HepG2 (cell line): ENCODE measurements at places on chromosomes 1 and 21. TPM values are rescaled to one million over a fixed set of nuclear protein-coding genes. Genes with fewer than 3 reads are reported as not detected.

DNA sequence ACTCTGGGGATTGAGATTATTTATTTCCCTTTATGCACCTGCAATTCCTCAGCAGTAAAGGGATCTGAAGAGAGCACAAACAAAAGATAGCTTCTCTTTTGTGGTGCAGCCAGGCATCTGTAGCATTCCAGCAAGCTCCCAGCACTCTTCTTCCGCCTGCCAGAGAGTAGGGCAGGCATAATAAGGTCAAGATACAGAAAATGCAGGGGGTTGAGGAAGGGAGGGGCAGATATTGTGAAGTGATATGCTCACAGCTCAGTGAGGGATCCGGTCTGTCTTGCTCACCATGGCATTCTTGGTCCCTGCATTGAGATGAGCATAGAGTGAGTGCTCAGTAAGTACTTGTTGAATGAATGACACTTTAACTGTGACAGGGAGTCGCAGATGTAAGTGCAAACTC lies 23.9 kb downstream of the FASLG start:
- DNase-seq: no peak

GRCh38 chr1:108050911-108051629 lies 86.1 kb upstream of the VAV3 start:
- no peak for DNase-seq

Gene ASAP3
- total RNA-seq: 28.6 and 37.0 TPM in 2 replicates

- DNase-seq: no peak
Observed at GRCh38 chr1:90614872-90615271, 102.2 kb downstream of the BARHL2 start.

DNA sequence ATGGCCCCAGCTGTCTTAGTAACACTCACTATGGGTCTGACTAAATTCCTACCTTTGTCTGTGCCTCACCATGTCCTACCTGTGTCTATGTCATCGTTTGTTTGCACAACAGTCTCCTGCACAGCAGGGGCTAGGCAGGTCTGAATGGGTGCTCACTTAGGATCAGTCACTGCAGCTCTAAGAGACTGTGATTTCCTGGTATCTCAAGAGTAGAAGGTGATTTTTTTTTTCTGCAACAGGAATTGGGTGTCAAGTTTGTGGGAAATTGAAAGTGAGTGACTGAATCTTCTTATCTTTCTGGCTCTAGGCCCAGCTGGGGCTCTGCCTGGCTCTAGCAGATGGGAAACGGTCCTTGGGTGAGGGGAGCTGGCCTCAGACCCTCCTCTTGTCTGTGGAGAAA lies 46.4 kb upstream of the TRABD2B start:
- DNase-seq: no peak

Gene MYCBP
- 30.4 and 48.0 TPM in 2 replicates for total RNA-seq

DNA sequence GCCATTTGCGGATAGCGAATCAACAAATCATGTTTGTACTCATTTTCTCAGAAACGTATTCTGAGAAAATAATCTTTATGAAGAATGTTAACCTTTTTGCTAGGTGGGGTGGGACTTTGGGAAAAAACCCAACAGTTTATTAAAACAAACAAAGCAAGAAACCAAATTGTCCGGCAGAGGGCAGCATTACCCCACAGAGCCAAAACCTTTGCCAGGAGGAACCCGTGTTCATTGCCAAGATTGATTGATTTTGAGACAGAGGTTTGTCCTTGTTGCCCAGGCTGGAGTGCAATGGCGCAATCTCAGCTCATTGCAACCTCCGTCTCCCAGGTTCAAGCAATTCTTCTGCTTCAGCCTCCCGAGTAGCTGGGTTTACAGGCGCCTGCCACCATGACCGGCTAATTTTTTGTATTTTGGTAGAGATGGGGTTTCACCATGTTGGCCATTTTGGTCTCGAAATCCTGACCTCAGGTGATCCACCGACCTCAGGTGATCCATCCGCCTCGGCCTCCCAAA lies 70.8 kb upstream of the RHOU start:
- peak; percentile 68 for DNase-seq

Gene DPT
- total RNA-seq: not detected in 2 replicates

GRCh38 chr1:51549016-51549619 lies 30.1 kb upstream of the EPS15 start:
- no peak for DNase-seq

Gene FCMR
- not detected in 2 replicates for total RNA-seq

Gene PRELP
- not detected in 2 replicates for total RNA-seq

DNA sequence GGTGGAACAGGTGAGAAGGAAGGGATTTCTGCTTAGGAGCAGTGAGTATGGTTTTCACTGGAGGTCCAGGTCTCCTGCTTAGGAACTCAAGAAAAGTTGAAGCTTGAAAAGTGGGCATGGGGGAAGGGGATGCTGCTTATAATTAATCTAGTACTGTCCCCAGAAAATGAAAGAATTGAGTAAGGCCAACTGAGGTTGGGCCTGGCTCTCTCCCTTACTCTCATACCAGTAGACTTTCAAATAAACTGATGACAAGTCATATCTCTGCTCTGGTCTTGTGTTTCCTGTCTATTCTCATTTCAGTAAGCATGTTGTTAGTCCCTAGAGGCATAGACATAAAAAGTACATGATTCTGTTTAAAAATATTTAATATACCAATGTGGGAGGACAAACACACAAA lies 26.4 kb downstream of the CD48 start:
- DNase-seq: no peak

DNA sequence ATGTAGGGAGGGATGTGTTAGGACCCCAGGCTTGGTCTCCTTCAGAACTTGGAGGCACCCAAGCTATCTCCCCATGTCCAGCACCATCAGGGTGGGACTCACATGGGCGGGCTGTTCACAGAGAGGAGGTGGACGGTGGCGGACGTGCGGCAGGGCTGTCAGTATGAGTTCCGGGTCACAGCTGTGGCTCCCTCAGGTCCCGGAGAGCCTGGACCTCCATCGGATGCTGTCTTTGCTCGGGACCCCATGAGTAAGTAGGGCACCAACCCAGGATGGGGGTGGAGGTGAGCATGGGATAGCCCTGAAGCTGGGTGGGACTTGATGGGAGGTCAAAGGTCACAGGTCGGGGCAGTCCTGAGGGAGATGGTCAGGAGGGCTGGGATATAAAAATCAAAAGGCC lies 27.8 kb downstream of the IGFN1 start:
- no peak for DNase-seq

- DNase-seq: no peak
Observed at GRCh38 chr1:160032165-160032820, 503 bp upstream of the PIGM start.

- DNase-seq: no peak
Observed at GRCh38 chr21:46424621-46425020, 34.1 kb upstream of the DIP2A start.

GRCh38 chr1:76237211-76237610 lies 162.7 kb downstream of the ST6GALNAC3 start:
- DNase-seq: no peak

GRCh38 chr1:68585351-68585750 lies 88.5 kb upstream of the DEPDC1 start:
- no peak for DNase-seq

Gene DAB1
- total RNA-seq: 0.08 and 0.13 TPM in 2 replicates

Gene STYXL2
- total RNA-seq: not detected in 2 replicates

- DNase-seq: peak; percentile 36
Observed at GRCh38 chr1:56539520-56539931, 39.8 kb downstream of the PLPP3 start.

DNA sequence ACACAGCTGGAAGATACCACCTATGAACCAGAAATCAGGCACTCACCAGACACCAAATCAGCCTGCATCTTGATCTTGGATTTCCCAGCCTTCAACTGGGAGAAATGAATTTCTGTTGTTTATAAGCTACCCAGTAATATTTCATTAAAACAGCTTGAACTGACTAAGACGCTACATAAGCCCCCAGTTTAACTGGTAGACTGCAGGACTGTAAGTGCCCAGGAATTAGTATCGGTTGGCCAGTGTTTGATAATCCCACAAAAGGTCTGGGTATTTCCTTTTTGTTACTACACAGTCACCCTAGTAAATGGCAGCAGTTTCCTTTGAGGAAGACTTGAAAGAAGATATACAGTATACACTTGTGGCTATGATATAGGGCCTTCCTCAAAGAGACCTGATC lies 7.3 kb upstream of the SLC35D1 start:
- no peak for DNase-seq

DNA sequence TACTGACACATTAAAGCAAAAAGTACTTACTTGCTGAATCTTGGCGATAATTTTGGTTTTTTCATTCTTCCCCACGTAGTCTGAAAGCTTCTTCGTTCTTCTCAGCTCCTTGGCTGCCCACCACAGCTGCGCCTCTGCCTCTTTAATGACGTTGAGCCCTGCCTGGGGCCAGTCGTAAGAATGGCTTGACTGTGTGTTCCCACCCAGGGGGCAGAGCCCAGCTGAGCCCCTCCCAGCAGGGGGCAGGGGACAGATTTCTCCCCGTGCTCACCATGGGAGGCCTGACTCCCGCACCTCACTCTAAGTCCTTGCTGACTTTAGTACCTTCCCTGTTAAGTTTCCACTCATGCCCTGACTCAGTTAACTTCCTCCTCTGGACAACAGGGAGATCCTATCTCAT lies 9.0 kb downstream of the CFAP298 start:
- DNase-seq: no peak

DNA sequence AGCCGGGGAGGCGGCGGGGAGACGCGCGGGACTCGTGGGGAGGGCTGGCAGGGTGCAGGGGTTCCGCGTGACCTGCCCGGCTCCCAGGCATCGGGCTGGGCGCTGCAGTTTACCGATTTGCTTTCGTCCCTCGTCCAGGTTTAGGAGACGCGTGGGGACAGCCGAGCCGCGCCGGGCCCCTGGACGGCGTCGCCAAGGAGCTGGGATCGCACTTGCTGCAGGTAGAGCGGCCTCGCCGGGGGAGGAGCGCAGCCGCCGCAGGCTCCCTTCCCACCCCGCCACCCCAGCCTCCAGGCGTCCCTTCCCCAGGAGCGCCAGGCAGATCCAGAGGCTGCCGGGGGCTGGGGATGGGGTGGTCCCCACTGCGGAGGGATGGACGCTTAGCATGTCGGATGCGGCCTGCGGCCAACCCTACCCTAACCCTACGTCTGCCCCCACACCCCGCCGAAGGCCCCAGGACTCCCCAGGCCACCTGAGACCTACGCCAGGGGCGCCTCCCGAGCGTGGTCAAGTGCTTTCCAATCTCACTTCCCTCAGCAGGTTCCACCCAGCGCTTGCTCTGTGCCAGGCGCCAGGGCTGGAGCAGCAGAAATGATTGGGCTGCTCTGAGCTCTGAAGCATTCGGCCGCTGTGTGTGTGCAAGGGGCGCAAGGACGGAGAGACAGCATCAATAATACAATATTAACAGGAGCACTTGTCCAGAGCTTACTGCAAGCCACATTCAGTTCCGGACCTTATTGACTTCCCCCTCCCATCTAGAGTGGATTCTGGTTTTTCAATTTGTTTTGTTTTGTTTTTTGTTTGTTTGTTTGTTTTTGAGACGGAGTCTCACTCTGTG lies 10.3 kb downstream of the SIM2 start:
- no peak for DNase-seq

- DNase-seq: no peak
Observed at GRCh38 chr1:4684136-4684535, 29.7 kb downstream of the AJAP1 start.

DNA sequence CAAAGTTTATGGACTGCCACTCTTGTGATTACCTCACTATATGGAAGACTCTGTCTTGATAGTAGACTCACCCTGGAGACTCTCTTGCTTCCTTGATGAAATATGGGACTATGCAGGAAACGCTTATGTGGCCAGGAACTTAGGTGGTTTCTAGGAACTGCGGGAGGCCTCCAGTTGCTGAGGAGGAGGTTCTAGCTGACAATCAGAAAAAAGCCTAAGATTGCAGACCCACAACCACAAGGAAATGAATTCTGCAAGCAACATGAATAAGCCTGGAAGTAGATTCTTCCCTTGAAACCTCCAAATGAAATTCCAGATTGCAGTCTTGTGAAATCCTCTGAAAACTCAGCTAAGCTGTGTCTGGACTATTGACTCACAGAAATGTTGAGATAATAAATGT lies 88.9 kb upstream of the COL11A1 start:
- no peak for DNase-seq

GRCh38 chr1:27526569-27527222 lies 36.7 kb upstream of the WASF2 start:
- DNase-seq: peak; percentile 54

DNA sequence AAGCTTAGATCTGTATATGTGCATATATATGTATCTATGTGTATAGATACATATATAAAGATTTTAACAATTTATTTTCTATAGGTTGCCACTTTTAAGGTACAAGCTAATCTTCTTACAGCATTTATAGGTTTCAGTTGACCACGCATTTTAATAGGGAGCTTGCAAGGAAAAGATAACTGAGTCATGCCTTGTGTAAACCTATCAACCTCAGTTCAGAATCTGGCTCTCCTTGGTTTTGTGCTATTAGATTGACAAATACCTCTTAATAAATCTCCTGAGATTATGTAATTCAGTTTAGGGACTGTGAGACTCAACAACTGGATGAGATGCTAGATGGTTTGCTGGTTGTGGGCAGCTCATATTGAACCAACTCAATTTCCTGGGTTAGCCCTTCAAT lies 114.7 kb upstream of the SERBP1 start:
- DNase-seq: no peak
